ENCODE measurements at places on chromosomes 7 and 10. TPM values are rescaled to one million over a fixed set of nuclear protein-coding genes. Genes with fewer than 3 reads are reported as not detected.

IQUB gene
- total RNA-seq: 0.22 TPM

ADK gene
- total RNA-seq: 29.0 TPM

SDK1 gene
- not detected for total RNA-seq

- no peak for DNase-seq
Observed at GRCh38 chr10:110007161-110007700, 553 bp upstream of the ADD3 start.

- peak; percentile 29 for DNase-seq
Observed at GRCh38 chr7:20030417-20030816, 186.8 kb downstream of the MACC1 start.

DNA sequence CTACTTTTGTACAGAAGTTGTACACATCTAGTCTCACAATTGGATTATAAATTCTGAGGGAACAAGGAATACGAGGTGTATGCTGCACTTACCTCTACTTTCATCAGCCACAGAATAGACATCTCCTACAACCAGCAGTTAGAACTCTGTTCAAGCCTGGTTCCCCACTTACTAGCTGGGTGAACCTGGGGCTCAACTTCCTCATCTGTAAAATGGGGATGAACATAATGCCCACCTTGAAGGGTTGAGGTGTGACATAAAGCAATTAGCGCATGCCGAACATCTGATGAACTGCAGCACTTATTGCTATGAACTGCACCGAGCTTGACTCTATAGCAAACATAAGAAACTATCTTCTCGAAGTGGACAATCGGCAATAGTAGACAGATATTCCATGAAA lies 25.3 kb downstream of the XPNPEP1 start:
- no peak for DNase-seq

DNA sequence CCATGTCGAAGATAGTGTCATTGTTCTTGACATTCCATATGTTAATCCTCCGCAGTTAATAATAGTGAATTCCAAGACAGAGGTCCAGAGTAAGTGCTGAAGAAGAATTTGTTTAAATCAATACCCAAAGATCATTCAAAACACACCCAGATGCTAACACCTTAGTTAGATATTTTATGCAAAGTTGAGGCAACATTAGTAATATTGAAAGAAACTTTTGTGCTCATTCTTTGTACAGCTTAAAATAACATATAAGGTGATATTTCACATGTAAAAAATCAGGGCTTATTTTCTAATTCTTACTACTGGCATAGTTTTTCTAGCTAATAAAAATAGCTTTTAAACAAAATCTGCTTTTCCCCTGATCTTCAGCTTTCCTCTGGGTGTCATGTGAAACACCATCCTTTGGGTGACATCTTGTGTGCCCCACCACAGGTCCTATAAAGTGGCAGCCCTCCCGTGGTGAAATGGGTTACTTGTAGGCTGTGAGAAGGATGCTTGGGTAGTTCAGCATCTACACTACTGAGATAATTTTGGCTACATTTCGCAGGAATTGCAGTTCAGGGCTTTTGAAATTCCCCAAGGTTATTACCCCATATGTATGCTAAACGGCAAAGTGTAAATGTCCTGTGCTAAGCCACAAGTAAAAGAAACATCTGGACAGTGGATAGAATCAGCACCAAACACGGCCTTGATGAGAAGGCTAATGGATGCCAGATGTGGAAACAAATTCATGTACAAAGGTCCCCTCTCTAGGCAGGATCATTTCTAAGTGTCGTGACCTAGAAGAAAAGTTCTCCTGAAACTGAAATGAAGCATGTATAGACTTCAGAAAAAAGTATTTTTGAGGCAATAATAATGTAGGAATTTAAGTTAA lies 105.4 kb downstream of the GRM3 start:
- DNase-seq: no peak

- DNase-seq: peak; percentile 79
Observed at GRCh38 chr7:104231054-104232046, 23.5 kb upstream of the ORC5 start.
